ENCODE measurements at places on chromosomes 4 and X. TPM values are rescaled to one million over a fixed set of nuclear protein-coding genes. Genes with fewer than 3 reads are reported as not detected.

SPANXN4 gene
- not detected for total RNA-seq

NXF3 gene
- total RNA-seq, result not detected

ARMCX6 gene
- 53.1 TPM for total RNA-seq

ABCG2 gene
- total RNA-seq, result 0.24 TPM

GATA1 gene
- 0.33 TPM for total RNA-seq

MTCP1 gene
- total RNA-seq, result 5.1 TPM

DNA sequence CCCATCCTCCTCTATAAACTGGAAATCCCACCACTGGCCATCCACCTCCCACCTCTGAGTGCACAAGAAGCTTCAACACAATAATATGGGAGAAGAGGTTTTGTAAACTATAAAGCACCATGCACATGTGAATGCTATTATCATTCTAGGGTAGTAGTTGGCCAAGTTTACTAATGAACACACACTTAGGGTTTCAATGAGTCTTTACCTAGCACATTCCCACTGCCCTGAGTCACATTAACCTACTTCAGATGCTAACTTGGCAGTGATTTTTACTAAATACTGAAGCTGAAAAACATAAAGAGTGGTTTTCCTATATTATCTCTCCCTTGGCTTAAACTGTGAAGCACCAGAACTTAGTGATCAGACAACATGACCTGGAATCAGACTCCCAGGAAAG is 93.9 kb downstream of the SH3KBP1 start:
- no peak for DNase-seq

- DNase-seq, result peak; percentile 34
Measured at GRCh38 chr4:119041951-119042560, 93.6 kb upstream of the MYOZ2 start.

DNA sequence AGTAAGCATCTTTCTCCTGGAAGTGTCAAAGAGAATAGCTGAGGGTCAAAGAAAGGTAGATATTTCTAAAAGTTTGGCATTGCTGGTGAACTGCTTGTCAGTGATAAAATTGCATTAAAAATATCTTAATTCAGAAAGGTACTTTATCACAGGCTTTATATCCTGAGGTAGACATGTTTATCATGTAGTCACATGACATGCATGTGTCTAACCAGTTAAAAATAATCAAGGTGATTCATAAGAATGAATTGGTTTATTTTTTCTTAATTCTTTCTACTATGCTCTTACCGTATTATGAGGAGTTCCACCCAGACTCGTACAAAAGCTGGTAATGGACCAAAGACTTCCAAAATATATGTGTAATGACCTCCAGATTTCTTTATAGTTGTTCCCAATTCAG is 6.1 kb downstream of the SLC7A11 start:
- DNase-seq, result no peak

GRCh38 chrX:9913146-9913433 is 54.1 kb upstream of the CLDN34 start:
- no peak for DNase-seq

- no peak for DNase-seq
Measured at GRCh38 chr4:174708381-174708780, 120.7 kb downstream of the GLRA3 start.

DNA sequence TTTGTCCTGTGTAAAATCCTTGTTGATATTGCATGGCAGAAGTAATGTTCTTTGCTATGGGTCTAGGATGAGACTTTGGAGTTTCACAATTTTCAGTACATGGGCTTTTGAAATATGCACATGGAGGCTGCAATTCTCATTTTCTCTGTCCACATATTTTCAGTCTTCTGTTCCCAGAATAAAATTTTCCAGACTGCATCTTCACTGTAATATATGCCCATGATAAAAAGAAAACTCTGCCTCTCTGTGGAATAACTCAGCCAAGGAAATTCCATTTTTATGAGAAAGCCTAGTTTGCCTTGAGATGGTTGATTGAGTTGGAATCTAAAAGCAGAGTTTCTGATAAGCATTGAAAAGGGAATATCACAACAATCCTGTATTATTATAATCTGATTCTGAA is 601.4 kb upstream of the AADAT start:
- no peak for DNase-seq

- DNase-seq, result no peak
Measured at GRCh38 chr4:55568905-55569504, 22.3 kb upstream of the CLOCK start.

- no peak for DNase-seq
Measured at GRCh38 chr4:39384563-39384962, 18.4 kb upstream of the RFC1 start.

- DNase-seq, result no peak
Measured at GRCh38 chr4:25258980-25259578, 25.2 kb downstream of the PI4K2B start.

DNA sequence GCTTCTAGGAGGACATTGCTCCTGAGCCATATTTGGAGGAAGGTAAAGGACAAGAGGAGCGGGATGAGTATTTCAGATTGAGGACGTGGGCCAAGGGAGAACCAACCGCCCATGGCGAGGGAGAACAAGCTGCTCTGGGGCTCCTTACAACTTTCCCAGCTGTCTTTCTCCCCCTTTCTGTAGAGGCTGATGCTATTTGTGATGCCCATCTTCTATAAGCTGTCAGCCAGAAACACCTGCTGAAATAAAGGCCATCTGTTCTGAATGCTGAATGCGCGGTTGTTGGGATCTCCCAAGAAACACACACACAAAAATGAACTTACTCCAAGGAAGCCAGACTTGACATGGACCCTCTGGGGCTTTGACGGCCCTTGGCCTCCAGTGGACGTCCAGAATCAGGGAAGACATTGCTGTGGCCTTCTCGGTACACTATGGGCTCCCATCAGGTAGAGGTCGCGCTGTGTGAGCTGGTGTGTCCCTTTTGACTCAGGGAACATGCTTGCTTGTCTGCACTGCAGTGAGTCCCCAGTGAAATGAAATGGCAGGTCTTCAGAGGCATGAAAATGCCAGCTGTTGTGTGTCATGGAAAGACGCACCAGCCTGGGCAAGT is 30.9 kb downstream of the RWDD4 start:
- DNase-seq, result no peak

DNA sequence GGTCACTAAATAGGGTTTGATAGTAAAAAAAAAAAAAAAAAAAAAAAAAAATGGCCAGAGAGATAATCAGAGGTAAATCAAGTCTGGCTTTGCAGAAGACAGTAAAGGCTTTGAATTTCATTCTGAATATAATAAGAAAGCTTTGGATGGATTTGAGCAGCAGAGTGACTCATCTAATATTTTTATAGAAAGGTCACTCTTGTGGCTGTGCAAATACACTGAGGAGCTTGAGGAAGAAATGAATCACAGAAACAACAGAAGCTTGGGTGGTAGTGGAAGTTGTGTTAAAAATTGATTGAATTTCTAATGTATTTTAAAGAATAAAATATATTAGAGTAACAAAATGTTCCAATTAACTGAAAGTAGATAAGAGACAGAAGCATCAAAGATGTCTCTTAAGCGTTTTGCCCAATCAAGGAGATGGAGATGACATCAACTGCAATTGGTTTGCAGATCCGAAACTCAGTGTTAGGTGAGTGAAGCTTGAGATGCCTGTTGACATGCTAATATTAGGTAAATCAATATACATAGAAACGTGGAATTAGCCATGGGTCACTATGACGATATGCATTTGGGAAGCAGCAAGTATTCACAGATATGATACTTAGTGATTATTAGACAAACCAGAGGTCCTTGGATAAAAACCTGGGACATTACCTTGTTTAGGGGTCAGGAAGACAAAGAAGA is 280.5 kb downstream of the GPM6A start:
- DNase-seq, result no peak

- no peak for DNase-seq
Measured at GRCh38 chr4:150822407-150822806, 192.7 kb downstream of the LRBA start.

Measured in activated T-cell treated with anti-CD3 and anti-CD28 coated beads, Interleukin-2, amount 50 U/mL, for 4 hours (primary cell).